SK-N-SH treated with all-trans-retinoic acid at 6 μM for 48 hours (cell line): ENCODE measurements at places on chromosomes 7 and 10.

DNA sequence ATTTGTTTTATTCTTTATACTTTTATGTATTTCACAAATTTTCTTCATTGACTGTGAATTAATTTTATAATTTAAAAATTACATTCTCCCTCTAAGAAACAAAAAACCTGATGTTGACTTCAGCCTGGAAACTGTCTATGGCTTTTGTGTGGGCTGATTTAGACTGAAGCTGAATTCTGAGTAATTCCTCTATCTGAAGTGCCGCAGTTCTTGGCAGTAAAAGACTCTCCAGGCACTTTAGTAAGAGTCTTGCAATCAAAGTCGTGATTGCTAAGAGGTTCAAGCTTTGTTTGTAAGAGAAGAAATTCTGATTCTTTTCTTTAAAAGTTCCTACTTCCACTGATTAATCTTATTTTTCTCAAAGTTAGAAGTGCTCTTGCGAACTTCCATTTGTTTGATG, 3.4 kb upstream of the CEP41 start:
- ATAC-seq: no peak

- no peak for ATAC-seq
Measured at GRCh38 chr7:27603813-27604212, 58.9 kb downstream of the HIBADH start.

- no peak for ATAC-seq
Measured at GRCh38 chr7:71266912-71267311, 135.0 kb downstream of the GALNT17 start.

GRCh38 chr7:99465421-99465768, 572 bp downstream of the ATP5MF start:
- ATAC-seq: peak; percentile 21

DNA sequence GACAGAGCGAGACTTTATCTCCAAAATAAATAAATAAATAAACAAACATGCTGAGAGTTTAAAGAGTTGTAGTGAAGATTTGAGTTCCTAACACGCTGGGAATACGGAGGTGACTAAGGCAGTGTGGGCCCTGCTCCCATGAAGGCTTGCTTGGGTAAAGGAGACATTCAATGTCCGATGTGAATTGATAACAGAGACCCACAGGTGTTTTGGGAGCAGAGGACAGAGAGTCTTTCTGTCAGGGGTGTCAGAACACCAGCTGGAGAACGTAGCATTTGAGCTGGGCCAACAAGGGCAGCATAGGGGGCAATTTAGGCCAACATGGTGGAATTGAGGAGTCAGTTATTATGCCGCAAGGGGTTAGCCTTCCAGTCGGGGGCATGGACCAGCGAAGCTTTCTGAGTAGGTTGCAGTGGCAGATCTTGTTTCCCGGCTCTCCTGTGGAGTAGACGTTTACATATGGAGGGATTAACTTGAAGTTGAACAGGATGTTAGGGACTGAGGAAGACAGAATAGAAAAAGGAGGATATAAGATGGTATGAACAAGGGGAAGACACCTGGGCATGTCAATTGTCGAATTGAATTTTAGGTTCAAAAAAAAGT, 5.6 kb downstream of the PROSER2 start:
- ATAC-seq: no peak

DNA sequence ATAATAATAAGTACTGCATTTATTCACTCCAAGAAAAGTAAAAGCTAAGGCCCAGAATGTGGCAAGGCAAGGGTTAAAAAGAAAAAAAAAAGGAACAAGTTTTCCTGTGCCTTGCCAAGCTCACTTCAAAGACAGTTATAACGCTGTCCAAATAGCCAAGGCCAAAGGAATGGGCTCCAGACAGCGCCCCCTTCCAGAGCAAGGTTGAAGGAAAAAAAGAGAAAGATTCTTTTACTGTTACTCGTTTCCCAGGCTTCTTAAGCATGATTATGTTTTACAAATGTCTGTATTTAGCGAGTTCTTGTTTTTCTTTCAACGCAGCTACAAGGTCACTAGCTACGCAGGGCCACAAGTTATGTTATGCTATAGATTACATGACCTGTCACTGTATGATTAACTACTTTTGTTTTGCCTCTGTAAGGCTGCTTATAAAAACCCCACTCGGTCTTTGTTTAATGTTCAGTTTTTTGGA, 9.1 kb upstream of the EIF4H start:
- peak; percentile 90 for ATAC-seq

GRCh38 chr10:30630571-30630970, 1.0 kb upstream of the LYZL2 start:
- no peak for ATAC-seq

DNA sequence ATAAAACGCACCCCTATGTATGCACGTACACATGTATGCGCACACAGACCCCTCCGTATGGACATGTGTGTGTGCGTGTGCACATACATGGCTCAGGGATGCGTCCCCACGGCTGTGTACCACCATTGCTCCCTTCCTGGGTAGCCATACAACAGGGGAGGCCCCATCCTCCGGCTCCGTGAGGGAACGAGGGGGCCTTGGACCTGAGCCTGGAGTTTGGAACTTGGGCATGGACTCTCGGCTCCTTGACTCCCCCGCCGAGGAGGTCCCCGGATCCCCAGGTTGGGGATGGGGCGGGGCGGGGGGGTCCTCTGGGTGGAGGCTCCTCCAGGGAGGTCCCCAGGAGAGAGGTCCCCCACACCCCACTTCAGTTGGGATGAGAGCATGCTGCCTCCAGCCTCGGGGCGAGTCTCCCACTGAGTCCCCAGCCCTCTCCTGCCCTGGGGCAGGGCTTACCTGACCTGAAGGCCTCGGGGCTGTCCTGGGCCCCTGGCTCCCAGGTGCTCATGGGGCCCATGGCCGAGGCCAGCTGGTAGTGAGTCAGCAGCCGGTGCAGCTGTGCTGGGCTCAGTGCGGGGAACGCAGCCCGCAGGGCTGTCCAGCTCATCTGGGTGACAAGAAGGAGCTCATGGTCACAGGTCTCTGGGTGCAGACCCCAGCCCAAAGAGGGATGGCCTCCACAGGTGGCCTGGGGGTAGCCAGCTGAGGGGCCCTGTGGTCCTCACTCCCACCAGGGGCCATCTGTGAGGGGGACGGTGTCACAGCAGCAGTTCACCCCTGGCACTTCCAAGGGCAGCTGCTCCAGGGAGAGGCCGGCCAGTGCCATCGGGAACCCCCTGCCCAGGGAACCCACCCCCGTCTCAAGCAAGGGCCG, 29.9 kb downstream of the AP5Z1 start:
- no peak for ATAC-seq

DNA sequence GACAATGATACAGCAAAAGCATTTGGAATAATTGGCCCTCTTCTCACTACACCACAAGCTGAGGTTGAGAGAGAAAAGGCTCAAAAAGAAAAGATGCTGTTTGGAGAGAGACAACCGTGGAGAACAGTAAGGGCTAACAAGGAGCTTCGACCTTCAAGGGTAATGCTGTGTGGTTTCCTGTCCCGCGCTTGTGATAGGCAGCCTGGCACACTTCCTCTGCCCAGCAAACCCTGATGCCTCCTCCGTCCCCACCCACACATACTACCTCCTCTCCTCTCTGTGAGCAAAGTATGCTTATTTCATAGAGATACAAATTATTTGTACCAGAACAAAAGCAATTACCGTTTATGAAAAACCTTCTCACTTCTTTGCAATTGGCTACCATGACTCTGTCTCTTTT, 755.4 kb downstream of the KCNMA1 start:
- ATAC-seq: peak; percentile 29; the same call in 2 of the 3 replicates

- no peak for ATAC-seq
Measured at GRCh38 chr7:76300166-76300731, 2.2 kb upstream of the HSPB1 start.

GRCh38 chr10:108966411-108966810, 956.9 kb downstream of the XPNPEP1 start:
- no peak for ATAC-seq

DNA sequence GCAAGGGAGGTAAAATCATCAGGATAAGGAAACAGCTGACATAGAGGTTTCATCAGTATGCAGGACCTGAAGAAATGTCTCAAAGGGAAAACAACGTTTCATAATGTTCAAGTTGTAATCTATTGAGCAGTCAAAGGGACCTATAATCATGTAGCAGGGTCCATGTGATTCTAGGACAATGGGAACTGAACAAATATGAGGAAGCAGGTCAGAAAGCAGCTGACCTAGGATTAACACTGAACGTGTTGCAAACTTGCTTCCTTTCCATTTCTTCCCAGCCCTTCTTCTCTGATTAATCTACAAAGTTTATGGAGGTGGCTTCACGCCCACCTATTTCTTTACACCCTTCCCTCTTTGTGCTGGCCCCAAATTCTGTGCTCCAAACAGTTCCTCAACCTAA, 256.9 kb upstream of the AKR1E2 start:
- no peak for ATAC-seq

- ATAC-seq: no peak
Measured at GRCh38 chr10:49255883-49256282, 43.1 kb upstream of the C10orf71 start.
